ENCODE measurements at places on chromosomes 11 and 22.

- DNase-seq, result no peak
Observed at GRCh38 chr11:36165621-36166397, 123.4 kb downstream of the COMMD9 start.

DNA sequence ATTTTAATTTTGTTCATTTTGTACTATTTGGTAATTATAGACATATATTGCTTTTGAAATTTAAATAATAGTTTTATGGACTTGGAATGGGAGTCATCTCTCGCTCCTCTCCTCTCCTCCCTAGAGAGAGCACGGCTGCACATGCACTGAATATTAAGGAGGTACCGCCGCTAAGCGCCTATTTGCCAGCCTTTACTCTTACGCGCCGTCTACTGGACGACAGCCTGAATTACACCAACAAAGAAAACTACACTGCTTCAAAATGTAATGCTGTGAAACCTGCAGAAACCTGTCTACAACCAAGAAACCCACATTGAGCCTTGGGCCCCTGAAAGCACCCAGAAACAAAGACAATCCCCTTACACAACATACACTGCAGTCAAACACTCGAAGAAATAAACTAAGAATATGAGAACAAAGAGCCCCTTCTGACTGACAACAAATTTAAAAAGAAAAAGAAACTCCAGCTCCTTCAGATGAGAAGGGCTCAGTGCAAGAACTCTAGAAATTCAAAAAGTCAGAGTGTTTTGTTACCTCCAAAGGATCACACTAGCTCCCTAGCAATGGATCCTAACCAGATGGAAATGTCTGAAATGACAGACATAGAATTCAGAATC is 737.2 kb downstream of the LRRC4C start:
- no peak for DNase-seq

- DNase-seq, result no peak
Observed at GRCh38 chr11:133635244-133635739, 103.0 kb upstream of the OPCML start.

- no peak for DNase-seq
Observed at GRCh38 chr11:57424792-57425564, 1.9 kb downstream of the SLC43A3 start.

- DNase-seq, result no peak
Observed at GRCh38 chr11:36074941-36075431, 131.1 kb downstream of the LDLRAD3 start.

DNA sequence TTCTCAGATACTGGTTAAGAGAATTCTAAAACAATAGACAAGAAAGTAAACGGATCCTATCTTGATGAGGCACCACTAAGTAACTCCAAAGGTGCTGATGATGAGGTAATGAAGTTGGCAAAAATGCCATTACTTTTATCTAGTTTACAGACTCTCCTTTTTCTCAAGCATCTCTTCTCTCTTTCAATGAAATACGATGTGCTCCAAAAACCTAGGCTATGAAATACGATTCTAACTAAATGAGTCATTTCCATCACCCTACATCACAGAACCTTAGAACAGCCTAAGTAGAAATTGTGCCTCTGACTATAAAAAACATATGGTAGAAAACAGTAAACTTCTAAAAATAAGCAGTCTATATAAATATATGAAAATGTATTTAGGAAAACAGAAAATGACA is 58.9 kb upstream of the ARHGAP32 start:
- no peak for DNase-seq

DNA sequence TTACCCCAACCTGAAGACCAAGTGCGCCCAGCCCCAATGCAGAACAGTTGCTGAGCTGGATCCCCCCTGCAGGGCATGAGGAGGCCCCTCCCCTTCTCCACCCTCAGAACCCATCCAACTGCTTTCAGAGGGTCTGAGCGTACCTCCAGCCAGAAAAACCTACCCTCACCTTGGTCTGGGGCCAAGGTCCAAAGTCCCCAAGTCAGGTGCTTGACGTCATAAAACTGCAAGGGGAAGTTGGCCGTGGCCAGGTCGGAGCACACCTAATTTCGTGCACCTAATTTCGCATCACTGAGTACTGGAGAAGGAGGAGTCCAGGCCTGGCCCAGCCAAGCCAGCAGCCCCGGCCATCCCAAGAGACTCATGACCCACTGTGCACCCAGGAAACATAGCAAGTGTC is 289.8 kb downstream of the CTTN start:
- no peak for DNase-seq

- no peak for DNase-seq
Observed at GRCh38 chr22:49091451-49091850, 736.2 kb downstream of the BRD1 start.

GRCh38 chr11:108586600-108586999 is 7.0 kb downstream of the EXPH5 start:
- DNase-seq, result no peak
